ENCODE measurements at places on chromosomes 1 and 21.
A peak's percentile ranks its signal among the peaks of the same experiment; 100 is the strongest.

- no peak for DNase-seq
Observed at GRCh38 chr1:8283058-8283884, 34.6 kb upstream of the SLC45A1 start.

DNA sequence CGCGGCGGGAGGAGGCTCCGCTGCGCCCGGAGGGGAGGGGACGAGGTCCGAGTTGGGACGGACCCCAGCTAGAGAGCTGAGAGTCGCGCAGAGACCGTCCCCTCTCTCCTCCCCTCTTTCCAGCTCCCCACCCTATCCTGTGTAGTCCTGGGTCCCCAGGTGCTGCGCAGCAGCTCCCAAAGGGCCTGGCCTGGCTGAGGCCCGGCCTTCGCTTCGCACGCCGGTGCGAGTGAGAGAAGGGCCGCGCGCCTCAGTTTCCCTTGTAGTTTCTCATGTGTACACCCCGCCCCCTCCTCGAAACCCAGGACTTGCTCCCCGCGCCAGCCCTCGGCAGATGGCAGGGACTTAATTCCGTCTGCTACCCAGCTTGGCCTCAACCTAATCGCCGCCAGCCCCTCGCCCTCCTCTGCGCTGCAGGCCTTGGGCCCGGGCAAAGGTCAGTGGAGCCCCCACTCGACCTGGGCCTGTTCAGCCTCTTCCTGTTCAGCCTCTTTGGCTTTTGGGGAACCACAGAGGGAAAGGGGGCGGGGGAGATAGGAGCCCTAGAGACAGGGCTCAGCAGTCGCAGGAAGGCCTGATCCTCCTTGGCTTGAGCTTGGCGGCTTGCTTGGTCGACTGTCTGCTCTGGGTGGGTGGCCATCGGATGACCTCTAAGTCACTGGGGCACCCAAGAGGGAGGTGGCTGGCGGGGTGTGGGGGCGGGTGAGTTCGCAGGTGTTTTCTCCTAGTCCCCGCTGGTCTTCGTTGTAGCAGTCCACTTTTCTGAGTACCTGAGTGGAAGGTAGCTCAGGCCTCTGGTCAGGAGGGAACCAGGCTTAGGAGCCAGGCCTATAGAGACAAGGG lies 1.0 kb downstream of the ZNF687 start:
- no peak for DNase-seq

- DNase-seq: no peak
Observed at GRCh38 chr1:229266832-229267500, 3.9 kb upstream of the RAB4A start.

- no peak for DNase-seq
Observed at GRCh38 chr1:26574719-26575251, 45.2 kb downstream of the RPS6KA1 start.

- no peak for DNase-seq
Observed at GRCh38 chr1:166785987-166786386, 53.3 kb upstream of the POGK start.

DNA sequence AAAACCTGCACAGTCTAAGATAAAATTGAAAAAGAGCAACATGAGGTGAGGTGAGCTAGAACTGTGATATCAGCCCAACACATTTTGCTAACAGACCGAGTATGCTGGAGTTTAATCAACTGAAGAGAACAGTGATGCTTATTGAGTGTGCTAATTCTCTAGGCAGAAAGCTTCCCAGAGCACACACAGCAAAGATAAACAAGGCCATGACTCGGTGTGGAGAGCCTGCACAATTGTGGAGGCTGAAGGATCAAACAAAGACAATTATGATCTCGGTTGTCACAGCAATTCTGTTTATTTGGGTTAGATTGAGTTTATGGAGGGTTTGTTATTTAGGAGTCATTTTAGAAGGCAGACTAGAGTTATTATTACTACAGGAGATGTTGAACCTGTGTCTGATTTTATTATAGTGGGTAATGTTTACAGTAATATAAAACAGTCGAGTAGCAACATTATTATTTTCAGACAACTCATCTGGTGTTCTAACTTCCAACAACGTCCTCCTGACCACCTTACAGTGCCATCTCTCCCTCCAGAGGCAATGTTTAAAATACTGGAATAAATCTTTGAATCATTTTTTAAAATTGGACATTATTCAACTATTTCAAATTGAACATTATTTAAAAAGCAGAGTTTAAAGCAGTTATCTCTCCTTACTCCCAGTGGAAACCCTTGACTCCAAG lies 40.2 kb downstream of the DPT start:
- peak; percentile 44 for DNase-seq

DNA sequence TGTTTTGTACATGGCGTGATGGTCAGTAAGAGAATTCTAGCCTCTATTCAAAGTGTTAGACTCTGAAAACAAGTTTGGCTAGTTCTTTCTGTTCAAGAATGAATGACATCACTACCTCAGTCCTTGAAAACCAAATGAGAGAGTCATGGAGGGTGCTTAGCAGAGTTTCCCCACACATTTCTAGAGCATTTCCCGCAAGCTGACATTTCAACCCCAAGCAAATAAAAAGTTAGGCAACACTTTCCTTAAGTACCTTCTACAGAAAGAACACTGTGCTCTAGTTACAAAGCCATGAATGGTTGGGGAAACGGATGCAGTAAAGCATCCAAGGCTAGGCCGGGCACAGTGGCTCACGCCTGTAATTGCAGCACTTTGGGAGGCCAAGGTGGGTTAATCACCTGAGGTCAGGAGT lies 47.9 kb upstream of the SLC44A3 start:
- no peak for DNase-seq

GRCh38 chr1:93673163-93673829 lies 8.3 kb downstream of the BCAR3 start:
- DNase-seq: no peak

- no peak for DNase-seq
Observed at GRCh38 chr1:42311138-42311537, 23.9 kb downstream of the FOXJ3 start.

GRCh38 chr1:14138687-14139086 lies 438.7 kb downstream of the PRDM2 start:
- no peak for DNase-seq

DNA sequence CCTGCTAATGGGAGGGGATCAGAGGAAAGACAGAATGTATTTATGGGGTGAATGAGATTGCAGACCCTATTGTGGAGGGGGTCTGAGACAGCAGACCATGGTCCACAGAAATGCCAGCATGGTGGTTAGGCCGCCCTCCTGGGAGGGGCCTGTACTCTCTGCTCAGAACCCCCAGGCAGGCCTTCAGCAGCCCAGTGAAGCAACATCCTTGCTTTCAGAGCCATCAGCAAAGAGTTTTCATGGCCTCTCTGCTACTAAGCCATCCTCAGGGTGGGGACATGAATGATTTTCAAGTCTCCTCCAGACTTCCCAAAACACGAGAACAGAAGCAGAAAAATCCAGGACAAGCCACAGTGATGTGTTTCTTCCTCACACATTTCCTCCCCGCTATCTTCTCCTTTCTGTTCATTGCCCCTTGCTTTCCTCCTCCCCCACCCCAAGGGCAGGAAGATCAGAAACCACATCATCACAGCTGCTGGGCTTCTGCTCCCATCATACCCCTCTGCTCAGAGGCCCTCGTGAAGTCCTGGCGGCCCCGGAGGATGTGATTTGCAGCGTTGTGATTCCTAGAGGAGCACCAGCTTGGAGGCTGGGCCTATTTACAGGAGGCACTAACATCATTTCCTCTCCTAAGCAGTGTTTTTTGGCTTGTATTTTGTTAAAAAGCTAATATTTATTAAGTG lies 48.0 kb downstream of the ABCA4 start:
- no peak for DNase-seq

DNA sequence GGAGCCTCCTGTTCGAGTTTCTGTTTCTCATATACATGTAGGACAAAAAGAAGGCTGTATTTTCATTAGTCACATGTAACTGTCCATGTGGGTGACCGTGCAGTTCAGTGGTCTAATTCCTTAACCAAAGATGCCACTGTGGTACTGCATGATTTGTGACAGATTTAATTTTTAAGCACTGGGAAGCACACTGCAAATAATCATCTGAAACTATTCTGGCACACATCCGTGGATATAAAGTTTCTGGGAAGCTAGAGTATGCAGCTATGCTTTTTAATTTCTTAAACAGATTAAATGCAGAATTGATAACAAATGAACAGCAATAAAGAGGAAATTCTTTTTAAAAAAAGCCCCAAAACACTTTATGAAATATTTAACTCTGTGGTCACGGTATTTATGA lies 254.8 kb downstream of the LMO4 start:
- DNase-seq: no peak

- DNase-seq: no peak
Observed at GRCh38 chr1:37945743-37946702, 830 bp downstream of the INPP5B start.

- DNase-seq: no peak
Observed at GRCh38 chr1:173504268-173504667, 27.1 kb downstream of the PRDX6 start.

GRCh38 chr1:65055747-65056146 lies 89.4 kb upstream of the JAK1 start:
- DNase-seq: no peak

- no peak for DNase-seq
Observed at GRCh38 chr1:26697431-26697977, 1.7 kb downstream of the ARID1A start.

DNA sequence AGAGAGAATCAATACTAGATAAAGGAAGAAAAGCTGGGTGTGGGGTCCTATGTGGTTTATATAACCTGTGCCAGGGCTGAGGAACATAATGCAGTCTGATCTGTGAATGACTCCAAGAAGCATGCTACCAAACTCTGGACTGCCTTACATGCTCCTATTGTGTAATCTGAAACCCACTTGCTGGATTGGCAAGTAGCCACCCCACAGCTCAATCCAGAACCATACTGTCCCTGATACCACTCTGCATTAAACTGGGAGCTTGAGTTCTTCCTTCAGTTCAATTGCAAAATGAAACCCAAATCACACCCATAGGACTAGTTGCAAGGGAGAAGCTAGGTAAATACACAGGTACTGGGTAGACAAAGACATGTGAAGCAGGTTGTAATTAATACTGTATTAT lies 115.4 kb upstream of the NEGR1 start:
- no peak for DNase-seq

GRCh38 chr21:44920694-44921604 lies at the start of gene ITGB2:
ITGB2 (minus strand) TSS chr21:44920899; CDS start chr21:44910782, 10,117 bp downstream.
- no peak for DNase-seq

DNA sequence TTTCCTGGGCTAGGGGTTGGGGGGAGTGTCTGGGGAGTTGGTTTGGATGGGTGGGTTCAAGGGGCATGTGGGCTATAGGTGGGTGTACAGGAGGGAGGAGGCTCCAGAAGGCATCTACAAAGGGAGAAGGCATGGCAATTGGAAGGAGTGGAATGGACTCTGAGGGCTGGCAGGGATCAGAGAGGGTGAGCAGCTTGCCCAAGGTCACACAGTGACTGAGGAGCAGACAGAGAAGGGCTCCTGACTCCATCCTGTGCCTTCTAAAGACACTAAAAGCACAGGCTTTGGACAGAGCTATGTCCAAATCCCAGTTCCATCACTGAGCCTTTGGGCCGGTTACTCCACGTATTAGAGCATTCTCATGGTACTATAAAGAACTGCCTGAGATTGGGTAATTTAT lies 151.8 kb downstream of the PTPRU start:
- DNase-seq: no peak

DNA sequence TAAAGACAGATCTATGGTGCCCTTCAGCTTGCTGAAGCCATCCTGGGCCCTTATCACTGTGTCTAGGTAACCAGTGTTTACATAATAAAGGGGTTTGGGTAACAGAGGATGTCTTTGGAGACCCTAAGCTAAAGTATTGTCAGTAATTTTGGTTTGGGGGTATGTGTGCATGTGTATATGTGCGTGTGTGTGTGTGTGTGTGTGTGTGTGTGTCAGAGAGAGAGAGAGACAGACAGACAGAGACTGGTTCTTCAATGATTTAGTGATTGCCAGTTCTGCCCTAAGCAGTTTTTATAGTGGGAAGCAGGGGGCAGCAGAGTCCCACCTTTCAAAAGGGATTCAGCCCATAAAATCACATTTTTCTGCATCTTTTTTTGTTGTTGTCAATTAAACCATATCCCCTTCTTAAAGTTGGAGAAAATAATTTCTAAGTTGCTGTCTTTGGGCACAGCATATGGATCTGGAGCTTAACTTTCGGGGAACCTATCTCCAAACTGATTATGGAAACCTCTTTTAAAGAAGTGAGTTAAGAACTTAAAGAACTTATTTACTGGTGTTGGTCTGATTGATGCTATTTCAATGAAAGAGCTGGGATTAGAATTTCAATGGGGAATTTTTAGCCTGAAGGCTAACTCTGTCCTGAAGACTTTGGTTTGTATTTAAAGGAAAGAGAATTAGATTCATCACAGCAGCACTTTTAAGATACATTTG lies 51.1 kb downstream of the ZNF326 start:
- no peak for DNase-seq

DNA sequence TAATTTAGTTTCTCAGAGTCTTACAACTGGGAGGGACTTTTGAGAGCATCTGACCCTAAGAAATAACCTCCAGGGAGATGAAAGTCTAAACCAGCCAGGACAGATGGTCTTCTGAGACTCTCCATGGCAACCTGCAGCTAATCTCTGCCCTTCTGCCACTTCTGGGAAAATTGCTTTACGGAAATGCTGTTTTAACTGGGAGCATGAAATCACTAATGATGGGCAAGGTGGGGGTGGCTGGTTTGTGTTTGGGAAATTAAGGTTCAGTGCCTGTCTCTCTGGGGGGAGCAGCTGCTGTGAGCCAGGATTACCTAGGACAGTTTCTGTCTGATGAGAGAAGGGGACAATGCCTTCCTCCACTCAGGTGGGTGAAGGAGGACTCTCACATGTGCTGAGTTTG lies 33.2 kb downstream of the ROR1 start:
- DNase-seq: no peak

- DNase-seq: no peak
Observed at GRCh38 chr1:35442734-35443133, 114.5 kb downstream of the KIAA0319L start.

DNA sequence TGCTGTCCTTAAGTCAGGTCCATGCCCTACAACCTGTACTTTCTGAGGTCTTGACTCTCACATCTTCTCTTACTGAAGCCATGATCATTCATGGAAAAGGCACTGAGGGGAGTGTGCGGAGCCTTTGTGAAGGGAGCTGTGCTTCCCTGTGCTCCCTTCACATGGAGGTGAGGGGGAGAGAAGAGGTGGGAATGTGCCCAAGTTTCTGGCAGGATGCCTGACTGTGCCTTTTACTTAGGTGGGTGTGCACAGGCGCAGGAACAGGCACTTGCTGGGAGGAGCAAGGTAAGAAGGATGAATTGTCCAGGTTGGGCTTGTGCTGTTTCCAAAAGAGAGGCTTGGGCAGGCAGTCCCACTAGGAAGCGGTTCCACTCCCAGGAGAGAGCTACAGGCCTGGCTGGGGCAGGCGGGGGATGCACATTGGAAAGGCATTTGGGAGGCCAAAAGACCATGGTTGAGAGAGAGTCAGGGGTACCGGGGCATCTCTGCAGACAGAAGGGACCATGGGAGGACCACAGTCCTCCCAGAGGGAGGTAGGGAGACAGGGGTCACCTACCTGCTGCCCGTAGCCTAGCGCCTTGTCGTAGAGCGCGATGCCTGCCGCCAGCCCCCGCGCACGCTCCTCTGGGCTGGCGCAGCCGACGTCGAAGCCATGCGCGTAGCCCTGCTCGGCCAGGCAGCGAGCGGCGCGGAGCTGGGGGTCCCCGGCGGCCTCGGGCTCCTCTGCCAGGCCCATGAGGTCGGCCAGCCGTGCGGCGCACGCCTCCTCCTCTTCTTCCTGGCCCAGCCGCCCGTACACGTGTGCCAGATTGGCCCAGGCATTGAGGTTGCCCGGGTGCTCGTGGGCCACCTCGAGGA lies 853 bp downstream of the TTC22 start:
- DNase-seq: no peak

GRCh38 chr1:6267686-6268322 lies 6.9 kb upstream of the GPR153 start:
- DNase-seq: no peak

- DNase-seq: no peak
Observed at GRCh38 chr21:44088401-44088780, 18.8 kb upstream of the PWP2 start.

Measured in NCI-H1417 treated with DMSO at 0.1 percent for 48 hours (cell line).